Fibroblast of upper back skin (primary cell): ENCODE measurements at places on chromosomes 2 and 18.

GRCh38 chr2:182018218-182018617, 32.6 kb downstream of the PPP1R1C start:
- DNase-seq: peak; percentile 79

GRCh38 chr2:190789074-190790004, 91.3 kb upstream of the GLS start:
- DNase-seq: no peak

GRCh38 chr2:29655391-29656086, 265.8 kb downstream of the ALK start:
- peak; percentile 61 for DNase-seq

DNA sequence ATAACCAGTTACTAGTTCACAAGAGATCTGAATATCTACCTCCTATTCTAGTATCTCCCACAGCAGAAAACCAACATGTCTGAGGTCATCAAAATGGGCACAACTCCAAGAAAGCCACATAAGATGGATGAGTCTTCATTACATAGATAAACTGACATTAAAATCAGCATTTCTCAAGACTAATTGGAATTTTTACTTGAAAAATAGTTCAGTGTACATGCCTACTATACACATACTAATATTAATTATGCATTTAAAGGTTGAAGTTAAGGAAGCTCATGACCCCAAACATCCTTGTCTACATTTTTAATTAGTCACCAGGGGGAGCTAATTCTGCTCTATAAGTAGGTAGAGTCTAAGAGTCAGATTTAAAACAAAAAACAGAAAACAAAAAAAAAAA, 41.9 kb downstream of the ZNF521 start:
- peak; percentile 83 for DNase-seq

GRCh38 chr2:33967103-33967502, 368.0 kb upstream of the FAM98A start:
- no peak for DNase-seq

GRCh38 chr18:36127836-36128529, 1.2 kb downstream of the SLC39A6 start:
- no peak for DNase-seq

- no peak for DNase-seq
Observed at GRCh38 chr2:11542275-11542819, 8.5 kb downstream of the GREB1 start.

DNA sequence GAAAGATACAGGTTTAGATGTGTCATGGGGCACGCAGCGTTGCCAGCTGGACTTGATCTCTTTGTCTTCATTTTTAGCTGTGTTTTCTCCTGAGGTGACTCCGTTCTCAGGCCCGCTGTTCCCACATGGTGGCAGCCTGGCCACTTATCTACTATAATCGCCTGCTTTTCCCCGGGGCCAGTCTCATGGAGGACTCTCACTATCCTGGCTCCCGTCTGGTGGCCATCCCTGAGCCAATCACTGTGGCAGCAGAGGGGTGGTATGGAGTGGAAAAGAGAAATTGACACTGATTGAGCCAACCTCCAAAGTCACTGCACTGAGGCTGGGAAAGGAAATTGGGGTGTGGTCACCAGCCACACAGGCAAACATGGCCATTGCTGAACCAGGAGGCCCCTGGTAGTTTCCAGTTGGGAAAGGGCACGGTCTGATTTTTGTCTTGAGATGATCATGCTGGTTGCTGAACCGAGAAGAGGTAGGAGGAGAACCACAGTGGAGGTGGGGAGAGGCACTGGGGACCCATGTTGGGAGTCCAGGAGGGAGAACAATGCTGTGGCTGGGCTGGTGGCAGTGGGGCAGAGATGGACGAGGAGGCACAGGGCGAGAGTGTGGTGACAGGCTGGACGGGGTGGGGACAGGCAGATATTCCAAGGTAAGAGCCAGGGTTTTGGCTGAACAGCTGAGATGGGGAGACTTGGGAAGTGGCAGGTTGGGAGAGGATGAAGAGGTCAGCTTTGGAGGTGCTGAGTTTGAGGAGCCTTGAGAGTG, 45.6 kb downstream of the KCNIP3 start:
- no peak for DNase-seq

DNA sequence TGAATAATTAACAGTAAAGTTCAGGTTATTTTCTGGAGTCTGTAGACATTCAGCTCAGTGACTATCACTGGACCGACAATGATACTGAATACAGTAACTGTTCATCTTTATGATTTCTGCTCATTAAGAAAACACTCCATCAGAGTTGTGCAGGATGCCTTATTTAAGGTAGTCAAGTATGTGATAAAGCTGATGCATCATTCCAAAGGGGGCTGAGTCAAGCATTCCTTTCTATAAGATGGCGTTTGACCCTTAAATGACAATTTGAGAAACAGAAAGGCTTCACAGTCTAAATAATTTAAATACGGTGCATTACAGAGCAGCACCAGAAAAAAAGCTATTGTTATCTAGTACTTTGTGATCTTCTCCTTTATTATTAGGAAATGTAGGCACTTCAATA, 131.1 kb downstream of the CDH2 start:
- DNase-seq: peak; percentile 65

DNA sequence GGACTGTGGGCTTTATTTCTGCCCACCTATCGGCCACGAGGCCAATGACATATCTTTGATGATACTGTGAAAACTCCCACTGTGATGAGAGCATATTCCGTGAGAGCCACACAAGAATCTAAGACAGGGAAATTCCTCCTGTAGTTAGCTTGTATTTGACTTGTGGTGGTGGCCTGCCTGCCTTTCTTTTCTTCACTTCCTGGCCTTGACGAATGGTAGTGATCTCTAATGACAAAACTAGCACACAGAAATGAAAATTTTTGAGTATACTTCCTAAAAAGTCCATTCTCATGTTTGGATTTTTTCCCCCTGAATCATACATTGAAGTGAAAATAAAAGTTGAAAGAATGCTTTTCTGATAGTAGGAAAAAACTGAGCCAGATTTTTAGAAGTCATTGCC, 94.4 kb downstream of the MGAT5 start:
- DNase-seq: peak; percentile 78

DNA sequence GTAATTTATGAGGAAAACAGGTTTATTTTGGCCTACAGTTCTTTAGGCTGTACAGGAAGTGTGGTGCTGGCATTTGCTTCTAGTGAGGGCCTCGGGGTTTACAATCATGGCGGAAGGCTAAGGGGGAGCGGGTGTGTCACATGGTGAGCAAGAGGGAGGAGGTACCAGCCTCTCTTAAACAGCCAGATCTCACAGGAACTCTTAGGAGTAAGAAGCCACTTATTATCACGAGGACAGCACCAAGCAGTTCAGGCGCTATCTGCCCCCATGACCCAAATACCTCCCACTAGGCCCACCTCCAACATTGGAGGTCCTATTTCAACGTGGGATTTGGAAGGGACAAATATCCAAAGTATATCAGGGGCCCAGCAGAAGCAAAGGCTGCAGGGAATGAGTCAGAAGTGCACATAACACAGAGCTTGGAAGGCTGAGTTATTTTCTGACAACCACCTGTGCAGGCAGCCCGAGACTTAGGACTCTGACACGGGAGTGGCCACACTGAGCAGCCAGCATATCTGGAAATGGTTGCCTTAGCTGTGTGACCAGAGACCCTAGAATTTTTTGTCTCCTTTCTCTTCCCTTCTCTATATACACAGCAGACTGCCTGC, 170.9 kb downstream of the PRPF40A start:
- no peak for DNase-seq

DNA sequence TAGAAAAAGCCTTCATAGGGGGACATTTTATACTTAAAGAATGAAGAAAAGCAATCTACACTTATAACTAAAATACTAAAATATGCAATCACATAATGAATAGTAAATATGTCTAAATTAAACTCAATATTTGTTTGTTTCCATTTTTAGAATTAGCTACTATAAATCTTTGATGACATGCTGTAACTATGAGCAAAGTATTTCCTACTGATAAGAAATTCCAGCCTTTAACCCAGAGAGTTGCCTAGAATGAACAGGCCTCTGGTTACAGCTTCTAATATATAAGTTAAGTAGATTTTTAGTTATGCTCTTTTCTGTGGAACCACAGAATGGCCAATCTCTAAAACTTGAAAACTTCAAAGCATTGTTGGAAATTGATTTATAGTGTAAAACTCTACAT, 1465.6 kb upstream of the ZEB2 start:
- peak; percentile 3 for DNase-seq

DNA sequence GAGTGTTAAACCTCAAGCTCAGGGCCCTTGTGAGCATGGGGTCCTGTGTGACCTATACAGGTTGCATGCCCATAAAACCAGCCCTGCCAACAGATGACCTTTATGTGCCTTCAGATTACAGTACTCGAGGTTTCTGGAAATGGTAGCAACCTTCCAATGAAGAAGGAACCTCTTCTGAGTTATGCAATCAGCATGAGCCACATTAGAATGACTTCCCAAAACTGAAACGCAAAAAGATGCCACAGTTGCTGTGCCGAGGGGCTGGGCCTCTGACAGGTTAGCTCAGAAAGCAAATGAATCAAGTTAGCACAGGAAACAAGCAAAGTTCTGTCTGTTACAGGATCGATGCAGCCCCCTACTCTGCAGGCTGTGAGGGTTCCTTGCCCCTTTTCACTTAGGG, 37.7 kb downstream of the TGFA start:
- DNase-seq: no peak

DNA sequence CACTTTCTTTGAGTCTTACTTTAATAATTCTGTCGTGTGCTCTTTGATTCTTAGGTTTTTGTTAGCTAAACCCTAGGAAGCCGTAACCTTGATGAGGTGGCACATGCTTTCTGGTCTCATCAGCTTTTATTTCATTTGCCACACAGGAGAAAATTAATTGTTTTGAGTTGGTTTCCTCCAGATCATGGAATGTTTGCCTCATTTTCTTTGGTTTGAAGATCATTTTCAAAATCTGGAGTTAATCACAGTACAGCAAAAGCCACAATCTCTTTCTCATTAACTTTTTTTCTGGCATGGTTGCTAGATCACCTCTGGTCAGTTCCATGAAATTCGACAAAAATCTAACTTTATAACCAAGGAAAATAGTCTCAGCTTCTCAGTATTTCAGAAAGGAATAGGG, 182.9 kb downstream of the MYO1B start:
- peak; percentile 44 for DNase-seq

DNA sequence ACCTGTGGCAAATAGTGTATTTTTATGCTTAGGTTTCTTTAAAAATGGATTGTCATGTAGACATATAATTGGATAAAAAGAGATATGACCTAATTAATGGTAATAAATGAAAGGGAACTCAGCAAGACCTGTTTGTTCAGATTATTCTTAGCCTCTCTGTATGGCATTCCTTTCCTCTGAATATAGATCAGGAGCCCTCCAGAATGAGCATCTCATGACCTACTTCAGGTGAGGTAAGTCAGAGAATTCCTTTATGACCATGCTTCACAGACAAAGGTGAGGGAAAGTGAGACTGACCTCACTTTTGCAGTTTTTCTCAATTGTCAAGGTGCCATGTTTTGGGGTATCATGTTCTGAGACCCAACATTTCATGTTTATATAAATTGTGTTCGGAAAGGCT, 1744.3 kb upstream of the PIK3C3 start:
- DNase-seq: no peak

DNA sequence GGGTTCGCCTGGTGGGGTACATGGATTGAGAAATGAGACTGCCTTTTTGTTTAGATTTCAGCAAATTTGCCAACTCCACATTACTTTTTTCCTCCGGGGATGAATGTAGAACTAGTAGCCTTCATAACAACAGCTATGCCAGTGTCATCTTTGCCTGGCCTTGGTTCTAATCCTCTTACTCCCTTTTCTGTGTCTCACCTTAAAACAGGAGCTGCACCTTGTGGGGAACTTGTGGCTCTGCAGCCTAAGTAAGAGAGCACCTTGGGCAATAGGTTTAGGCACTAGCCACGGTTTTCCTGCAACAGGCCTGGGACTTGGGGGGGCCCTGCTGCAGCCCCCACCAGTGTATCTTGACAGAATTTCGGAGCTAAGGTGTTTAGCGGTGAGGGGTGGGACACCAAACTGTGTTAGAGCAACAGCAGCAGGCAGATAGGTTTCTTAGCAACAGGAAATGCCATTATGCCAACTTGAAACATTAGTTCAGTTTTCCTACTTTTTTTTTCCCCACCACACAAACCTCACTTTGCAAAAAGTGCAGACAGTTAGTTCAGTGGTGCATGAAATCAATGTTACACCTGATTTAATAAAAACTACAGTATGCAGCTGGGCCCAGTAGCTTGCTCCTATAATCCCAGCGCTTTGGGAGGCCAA, 173.7 kb downstream of the PRKCE start:
- DNase-seq: no peak

- no peak for DNase-seq
Observed at GRCh38 chr2:773256-774160, 96.3 kb upstream of the TMEM18 start.

DNA sequence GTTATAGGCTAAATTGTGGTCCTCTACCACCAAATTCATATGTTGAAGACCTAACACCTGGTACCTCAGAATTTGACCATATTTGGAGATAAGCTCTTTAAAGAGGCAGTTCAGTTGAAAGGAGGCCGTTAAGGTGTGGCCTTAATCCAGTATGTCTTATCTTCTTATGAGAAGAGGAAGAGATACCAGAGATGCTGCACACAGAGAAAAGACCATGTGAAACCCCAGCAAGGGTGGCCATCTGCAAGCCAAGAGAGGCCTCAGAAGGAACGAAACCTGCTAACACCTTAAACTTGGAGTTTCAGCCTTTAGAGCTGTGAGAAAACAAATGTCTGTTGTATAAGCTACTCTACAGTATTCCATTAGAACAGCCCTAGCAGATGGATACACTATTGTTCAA, 528.1 kb upstream of the DCC start:
- no peak for DNase-seq

DNA sequence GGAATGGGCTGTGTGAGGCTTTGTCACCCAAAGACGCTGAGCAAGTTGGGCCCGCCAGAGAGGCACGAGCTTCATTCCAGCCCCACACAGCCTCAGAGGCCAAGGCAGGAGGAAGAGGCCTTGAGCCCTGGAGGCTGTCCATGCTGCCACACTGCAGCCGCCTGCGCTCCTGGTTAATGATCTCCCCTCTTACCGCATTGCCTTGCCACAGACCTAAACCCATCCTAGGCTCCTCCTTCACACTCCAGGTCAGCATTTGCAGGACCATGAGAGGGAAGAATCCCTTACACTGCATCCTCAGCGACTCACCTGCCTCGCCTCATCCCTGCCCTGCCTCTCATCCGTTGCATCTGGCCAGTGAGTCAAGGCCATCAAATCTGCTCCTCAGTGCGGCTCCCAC, 24.6 kb downstream of the KIF3C start:
- DNase-seq: no peak

- DNase-seq: no peak
Observed at GRCh38 chr18:25647404-25647803, 295.4 kb upstream of the ZNF521 start.

GRCh38 chr2:119106301-119106897, 52.2 kb downstream of the C1QL2 start:
- peak; percentile 35 for DNase-seq

GRCh38 chr2:160388464-160389263, 104.9 kb downstream of the RBMS1 start:
- no peak for DNase-seq
